ENCODE measurements at places on chromosomes 12 and 14. TPM values are rescaled to one million over a fixed set of nuclear protein-coding genes. Genes with fewer than 3 reads are reported as not detected.

Gene CLEC1B
- total RNA-seq: not detected

Gene CPNE6
- total RNA-seq: 8.8 TPM

Gene CD27
- total RNA-seq: 2.5 TPM

Gene FSCB
- not detected for total RNA-seq

Gene PGF
- total RNA-seq: 16.2 TPM

Gene CPM
- total RNA-seq: 68.4 TPM

Gene CLEC12A
- not detected for total RNA-seq

Gene MYH6
- total RNA-seq: 3.1 TPM

Gene MUCL1
- total RNA-seq: not detected

Gene LTBP2
- 90.7 TPM for total RNA-seq

Gene TAS2R31
- 5.1 TPM for total RNA-seq

Gene TMEM229B
- 5.7 TPM for total RNA-seq

GRCh38 chr12:88206601-88207000 is 64.5 kb downstream of the TMTC3 start:
- no peak for DNase-seq
- no peaks in the 10 kb centered on the region for H3K27me3 ChIP-seq
- no peaks in the 10 kb centered on the region for H3K4me1 ChIP-seq

- no peaks in the 10 kb centered on the region for H3K36me3 ChIP-seq
- H3K4me3 ChIP-seq: no peak overlapping the region
- H3K4me1 ChIP-seq: no peaks in the 10 kb centered on the region
- no peak overlapping the region for H3K27ac ChIP-seq
- no peaks in the 10 kb centered on the region for H3K27me3 ChIP-seq
Measured at GRCh38 chr14:28731358-28731757, 35.2 kb upstream of the FOXG1 start.

DNA sequence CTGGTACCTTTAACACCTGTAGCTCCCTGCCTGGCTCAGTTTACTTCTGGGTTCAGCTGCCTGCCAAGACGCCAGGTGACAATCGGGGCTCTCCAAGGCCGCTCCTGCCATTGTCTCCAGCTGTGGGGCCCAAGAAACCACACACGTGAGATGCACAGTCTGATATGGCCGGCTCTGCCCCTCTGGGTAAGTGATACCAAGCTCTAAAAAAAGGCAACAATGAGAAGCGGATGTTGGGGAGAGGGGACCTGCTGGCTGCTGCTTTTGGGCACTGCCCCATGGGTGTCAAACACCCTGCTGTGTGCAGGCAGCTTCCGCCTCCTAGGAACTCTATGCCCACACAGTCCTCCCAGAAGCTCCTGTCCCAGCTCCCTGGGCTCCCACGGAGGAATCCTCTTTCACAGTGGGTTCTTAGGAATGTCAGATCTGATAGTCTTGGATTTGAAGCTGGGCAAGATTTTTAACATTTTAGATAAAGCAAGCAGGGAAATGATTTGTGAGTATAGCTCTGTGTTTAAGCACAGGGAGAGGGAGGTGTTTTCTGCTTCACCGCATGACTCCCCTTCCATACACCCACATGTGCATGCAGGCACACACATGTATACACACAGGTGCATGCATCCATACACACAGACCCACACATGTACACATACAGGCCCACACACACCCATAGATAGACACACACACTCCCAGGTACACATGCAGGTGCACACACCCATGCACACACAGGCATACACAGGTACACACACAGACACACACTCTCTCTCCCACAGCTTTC is 1135.8 kb downstream of the BCL11B start:
- H3K4me3 ChIP-seq: no peak overlapping the region
- no peak overlapping the region for H3K27ac ChIP-seq

DNA sequence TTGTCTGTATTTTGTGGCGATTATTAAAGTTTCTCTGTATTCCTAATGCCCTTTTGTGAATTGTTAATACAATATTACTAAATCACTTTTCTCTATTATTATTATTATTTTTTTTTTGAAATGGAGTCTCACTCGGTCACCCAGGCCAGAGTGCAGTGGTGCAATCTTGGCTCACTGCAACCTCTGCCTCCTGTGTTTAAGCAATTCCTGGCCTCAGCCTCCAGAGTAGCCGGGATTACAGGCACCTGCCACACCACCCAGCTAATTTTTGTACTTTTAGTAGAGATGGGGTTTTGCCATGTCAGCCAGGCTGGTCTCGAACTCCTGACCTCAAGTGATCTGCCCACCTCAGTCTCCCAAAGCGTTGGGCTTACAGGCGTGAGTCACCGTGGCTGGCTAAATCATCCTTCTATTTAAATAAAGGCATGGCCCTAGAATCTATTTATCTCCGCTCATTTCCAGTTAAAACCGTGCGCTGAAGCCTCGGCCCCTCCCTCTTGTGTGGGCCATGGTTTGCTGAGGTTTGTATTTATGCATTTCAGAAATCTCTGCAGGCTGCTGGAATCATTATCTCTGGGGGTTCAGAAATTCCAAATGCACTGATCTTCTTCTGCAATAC is 1136.4 kb upstream of the TMEM132C start:
- no peak overlapping the region for H3K27ac ChIP-seq
- H3K36me3 ChIP-seq: no peaks in the 10 kb centered on the region
- no peaks in the 10 kb centered on the region for H3K27me3 ChIP-seq
- H3K4me1 ChIP-seq: no peaks in the 10 kb centered on the region
- no peak overlapping the region for H3K4me3 ChIP-seq
- DNase-seq: no peak

GRCh38 chr12:120721866-120722265 is 3.8 kb upstream of the ACADS start:
- H3K4me1 ChIP-seq: no peaks in the 10 kb centered on the region
- no peak for DNase-seq
- H3K27me3 ChIP-seq: no peaks in the 10 kb centered on the region
- H3K4me3 ChIP-seq: no peak overlapping the region
- no peak overlapping the region for H3K27ac ChIP-seq

DNA sequence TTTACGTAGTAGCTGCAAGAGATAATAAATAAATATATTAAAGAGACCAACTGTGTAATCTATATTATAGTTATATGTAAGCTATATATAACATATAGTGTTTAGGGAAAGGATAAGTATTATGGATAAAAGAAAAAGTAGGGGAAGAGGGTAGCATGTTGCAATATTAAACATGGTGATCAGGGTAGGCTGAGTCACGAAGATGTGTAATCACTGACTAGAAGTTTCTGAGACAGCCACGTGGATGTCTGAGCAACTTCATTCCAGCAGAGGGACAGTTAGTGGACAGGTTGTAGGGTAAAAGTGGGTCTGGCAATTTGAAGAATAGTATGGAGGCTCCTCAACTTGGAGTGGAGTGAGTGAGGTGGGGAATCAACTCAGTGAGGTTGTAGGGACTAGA is 109.7 kb downstream of the ANO4 start:
- no peaks in the 10 kb centered on the region for H3K4me1 ChIP-seq
- no peak overlapping the region for H3K27ac ChIP-seq
- H3K36me3 ChIP-seq: no peaks in the 10 kb centered on the region
- DNase-seq: no peak

- H3K27ac ChIP-seq: no peak overlapping the region
- no peaks in the 10 kb centered on the region for H3K27me3 ChIP-seq
- no peak for DNase-seq
- H3K4me3 ChIP-seq: no peak overlapping the region
- H3K4me1 ChIP-seq: no peaks in the 10 kb centered on the region
Measured at GRCh38 chr12:25797949-25798348, 160.5 kb upstream of the RASSF8 start.

DNA sequence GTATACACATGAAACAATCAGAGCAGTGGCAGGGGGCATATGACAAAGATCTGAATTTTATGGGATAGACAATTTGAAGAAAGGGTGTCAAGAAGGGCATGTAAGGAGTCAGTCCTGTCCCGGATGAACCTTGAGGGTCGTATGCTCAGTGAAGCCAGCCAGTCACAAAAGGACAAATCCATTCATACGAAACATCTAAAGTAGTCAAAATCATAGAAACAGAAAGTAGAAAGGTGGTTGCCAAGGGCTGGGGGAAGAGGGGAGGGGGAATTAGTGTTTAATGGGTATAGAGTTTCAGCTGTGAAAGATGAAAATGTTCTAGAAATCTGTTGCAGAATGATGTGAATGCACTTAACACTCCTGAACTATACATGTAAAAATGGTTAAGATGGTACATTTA is 157.5 kb downstream of the TGFB3 start:
- H3K4me1 ChIP-seq: peaks cover 7% of the 10 kb centered on the region
- peak overlapping the region; percentile 51 for H3K27ac ChIP-seq
- H3K36me3 ChIP-seq: peaks cover 3% of the 10 kb centered on the region
- H3K4me3 ChIP-seq: no peak overlapping the region

DNA sequence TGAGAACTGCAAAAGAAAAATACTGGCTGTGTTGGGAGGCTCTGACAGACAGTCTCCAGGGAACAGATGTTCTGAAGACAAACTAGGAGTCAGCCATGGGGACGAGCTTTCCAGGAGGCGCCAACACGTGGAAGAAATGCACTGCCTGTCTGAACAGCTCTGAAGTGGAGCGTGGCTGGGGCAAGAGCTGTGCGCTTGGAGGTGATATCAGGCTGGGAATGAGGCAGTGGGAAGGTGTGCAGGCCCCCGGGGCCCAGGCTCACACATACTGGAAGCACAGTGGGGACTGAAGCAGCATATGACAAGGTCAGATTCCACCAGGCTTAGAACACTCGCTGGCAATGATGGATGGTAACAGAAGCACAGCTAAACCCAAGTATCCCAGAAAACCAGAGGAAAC is 17.5 kb downstream of the APPL2 start:
- H3K27me3 ChIP-seq: no peaks in the 10 kb centered on the region
- peaks cover 50% of the 10 kb centered on the region for H3K4me1 ChIP-seq
- DNase-seq: no peak
- no peak overlapping the region for H3K4me3 ChIP-seq
- peak overlapping the region; percentile 90 for H3K27ac ChIP-seq

DNA sequence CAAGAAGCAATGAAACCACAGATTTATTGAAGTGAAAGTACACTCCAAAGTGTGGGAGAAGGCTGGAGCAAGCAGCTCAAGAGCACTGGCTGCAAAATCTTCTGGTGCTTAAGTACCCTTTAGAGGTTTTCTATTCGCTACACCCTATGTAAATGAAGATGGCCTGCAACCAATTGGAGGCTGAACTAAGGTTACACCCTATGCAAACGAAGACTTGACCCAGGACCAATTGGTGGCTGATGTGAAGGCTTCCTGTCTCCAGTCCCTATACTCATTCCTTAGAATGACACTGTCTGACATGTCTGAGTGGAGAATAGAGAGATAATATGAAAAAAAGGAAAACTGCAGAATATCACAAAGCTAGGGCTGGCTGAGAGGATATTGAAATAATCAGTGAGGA is 57.2 kb downstream of the ALG10B start:
- no peaks in the 10 kb centered on the region for H3K36me3 ChIP-seq
- no peak overlapping the region for H3K4me3 ChIP-seq
- H3K27me3 ChIP-seq: no peaks in the 10 kb centered on the region
- no peak for DNase-seq
- no peak overlapping the region for H3K27ac ChIP-seq

- H3K36me3 ChIP-seq: no peaks in the 10 kb centered on the region
- no peak for DNase-seq
Measured at GRCh38 chr12:130043685-130044406, 118.4 kb upstream of the FZD10 start.

- no peak overlapping the region for H3K27ac ChIP-seq
- no peak overlapping the region for H3K4me3 ChIP-seq
- no peak for DNase-seq
- no peaks in the 10 kb centered on the region for H3K36me3 ChIP-seq
Measured at GRCh38 chr14:75292101-75292563, 13.5 kb downstream of the FOS start.

DNA sequence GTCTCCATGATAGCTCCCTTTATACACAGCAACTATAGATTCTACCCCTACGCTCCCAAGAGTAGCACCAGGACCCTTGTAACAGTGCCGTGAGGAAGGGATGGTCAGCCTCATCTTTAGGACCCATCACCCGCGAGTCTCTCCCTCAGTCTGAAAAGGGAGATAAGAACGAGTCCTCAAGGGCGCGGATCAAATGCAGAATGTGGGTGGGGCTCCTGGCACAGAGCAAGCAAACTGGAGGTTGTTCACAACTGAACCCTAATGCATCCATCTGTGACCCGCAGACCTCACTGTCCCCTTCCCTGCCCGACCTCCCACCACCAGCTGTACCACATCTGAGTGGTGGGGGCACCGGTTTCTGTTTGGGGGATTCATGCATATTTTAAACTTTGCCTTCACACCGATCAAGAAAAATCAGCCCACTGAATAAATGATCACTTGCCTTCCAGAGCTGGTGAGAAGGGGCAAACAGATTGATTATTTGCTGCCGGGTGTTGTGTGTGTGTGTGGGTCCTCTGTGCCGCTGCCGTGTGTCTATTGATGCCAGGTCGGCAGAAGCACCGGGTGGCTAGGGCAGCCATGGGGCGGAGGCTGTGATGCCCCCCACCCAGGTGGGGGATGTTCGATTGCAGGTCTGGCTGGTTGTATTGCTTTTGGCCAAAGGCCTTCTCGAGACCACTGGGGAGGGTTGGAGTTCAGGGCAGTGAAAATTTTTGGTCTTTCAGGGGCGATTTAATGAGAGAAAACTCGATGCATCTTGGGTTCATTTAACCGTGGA is 35.7 kb upstream of the BEGAIN start:
- DNase-seq: no peak
- no peak overlapping the region for H3K4me3 ChIP-seq
- H3K4me1 ChIP-seq: no peaks in the 10 kb centered on the region
- H3K36me3 ChIP-seq: no peaks in the 10 kb centered on the region
- no peak overlapping the region for H3K27ac ChIP-seq
- no peaks in the 10 kb centered on the region for H3K27me3 ChIP-seq

DNA sequence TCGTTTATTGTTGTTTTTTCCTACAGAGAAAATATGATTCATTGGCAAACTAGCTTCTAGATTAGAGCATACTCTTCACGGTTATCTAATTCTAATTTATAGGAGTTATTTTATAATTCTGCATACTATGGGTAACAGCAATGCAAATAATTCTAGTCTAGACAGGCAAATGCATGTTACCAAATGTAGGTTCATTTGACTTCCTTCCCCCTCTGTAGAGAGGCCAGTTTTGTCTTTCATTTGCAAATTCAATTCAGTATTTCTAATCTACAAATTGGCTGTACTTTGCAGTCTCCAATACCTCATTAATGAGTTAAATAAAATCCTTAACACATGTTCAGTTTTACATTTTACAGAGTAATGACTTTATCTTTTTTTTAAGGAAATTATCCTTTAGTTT is 4.2 kb downstream of the LGMN start:
- no peaks in the 10 kb centered on the region for H3K4me1 ChIP-seq
- H3K27ac ChIP-seq: no peak overlapping the region
- no peak overlapping the region for H3K4me3 ChIP-seq
- no peaks in the 10 kb centered on the region for H3K27me3 ChIP-seq
- no peaks in the 10 kb centered on the region for H3K36me3 ChIP-seq
- no peak for DNase-seq

- H3K27me3 ChIP-seq: no peaks in the 10 kb centered on the region
- no peaks in the 10 kb centered on the region for H3K36me3 ChIP-seq
- H3K4me1 ChIP-seq: no peaks in the 10 kb centered on the region
- H3K4me3 ChIP-seq: no peak overlapping the region
- H3K27ac ChIP-seq: no peak overlapping the region
- no peak for DNase-seq
Measured at GRCh38 chr12:100539202-100539601, 34.3 kb upstream of the GAS2L3 start.
